Motor neuron (in vitro differentiated cells): ENCODE measurements at places on chromosomes 7 and 10. TPM values are rescaled to one million over a fixed set of nuclear protein-coding genes. Genes with fewer than 3 reads are reported as not detected.

KIAA1549 gene
- 8.2 and 13.2 TPM in 2 replicates for total RNA-seq

TSPAN33 gene
- 19.7 and 24.0 TPM in 2 replicates for total RNA-seq

TFR2 gene
- 3.7 and 4.6 TPM in 2 replicates for total RNA-seq

GLI3 gene
- 5.1 and 6.5 TPM in 2 replicates for total RNA-seq

CYP3A7 gene
- total RNA-seq: 0.36 and 1.3 TPM in 2 replicates

TMEM176A gene
- 1.1 and 1.9 TPM in 2 replicates for total RNA-seq

ARL4A gene
- 73.5 and 90.3 TPM in 2 replicates for total RNA-seq

FMC1 gene
- total RNA-seq: 35.1 and 50.2 TPM in 2 replicates

NEUROD6 gene
- total RNA-seq: not detected in 2 replicates

THSD7A gene
- 10.2 and 10.3 TPM in 2 replicates for total RNA-seq

DNA sequence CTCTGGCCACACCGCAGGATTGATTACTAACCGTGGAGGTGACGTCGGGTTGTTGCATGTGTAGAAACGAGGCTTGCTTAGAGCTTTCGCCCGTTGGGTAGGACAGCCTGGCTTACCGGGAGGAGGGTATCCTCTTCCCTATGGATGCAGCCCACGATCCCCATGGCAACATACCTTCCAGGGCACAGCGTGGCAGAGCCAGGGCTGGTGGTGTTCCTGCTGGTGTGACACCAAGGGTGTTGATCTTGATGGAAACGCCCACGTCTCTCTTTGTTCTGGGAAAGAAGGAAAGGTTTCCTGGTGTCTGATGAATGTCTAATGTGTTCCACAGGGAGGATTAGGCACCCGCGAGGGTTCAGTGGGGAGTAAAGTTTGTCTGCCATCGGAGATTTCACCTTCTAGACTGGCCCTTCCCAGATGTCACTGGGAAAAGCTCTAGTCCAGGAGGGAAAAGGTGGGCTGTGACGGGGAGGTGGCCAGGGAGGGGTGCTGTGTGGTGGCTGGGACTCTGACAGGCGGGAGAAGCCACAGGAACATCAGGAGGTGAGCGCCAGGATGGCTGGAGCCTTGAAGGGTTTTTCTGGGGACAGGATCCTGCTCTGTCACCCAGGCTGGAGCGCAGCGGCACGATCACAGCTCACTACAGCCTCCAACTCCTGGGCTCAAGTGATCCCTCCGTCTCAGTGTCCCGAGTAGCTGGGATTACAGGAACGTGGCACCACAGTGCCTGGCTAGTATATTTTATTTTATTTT lies 102.1 kb downstream of the CUX1 start:
- no peak for ATAC-seq

DNA sequence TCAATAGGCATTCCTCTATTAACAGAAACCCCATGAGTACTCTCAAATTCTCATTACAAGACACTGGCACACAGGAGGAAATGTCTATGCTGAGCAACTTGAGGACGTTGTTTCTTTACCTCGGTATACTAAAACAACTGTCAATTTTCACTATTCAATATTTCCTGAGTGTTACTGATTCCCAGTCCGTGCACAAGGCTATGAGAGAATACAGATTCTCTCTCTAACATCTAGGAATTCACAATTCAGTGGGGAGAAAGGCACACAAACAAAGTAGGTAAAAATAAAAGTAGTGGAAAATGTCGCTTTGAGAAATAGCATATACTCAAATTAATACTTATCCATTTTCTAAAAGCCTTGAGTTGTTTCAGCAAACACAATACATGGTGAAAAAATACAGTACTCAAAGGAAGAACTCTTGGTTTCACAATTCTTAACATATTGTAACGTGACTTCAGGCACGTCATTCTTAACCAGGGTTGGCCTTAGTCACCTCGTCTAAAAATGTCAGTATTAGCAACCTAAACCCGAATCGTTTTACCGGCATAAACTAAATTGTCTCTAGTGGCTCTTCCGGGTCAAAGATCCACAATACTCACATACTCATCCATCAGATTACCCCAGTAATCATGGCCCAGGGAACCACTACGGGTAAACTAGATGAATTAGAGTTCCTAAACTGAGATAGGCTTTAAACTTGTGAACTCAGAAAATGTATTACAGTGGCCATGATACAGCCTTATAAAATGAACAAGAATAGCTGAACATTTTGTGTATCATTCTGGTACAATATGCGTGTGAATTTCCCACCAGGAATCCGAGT lies 1.5 kb downstream of the IPMK start:
- ATAC-seq: no peak

- ATAC-seq: no peak
Measured at GRCh38 chr7:139875821-139876241, 46.8 kb downstream of the TBXAS1 start.

DNA sequence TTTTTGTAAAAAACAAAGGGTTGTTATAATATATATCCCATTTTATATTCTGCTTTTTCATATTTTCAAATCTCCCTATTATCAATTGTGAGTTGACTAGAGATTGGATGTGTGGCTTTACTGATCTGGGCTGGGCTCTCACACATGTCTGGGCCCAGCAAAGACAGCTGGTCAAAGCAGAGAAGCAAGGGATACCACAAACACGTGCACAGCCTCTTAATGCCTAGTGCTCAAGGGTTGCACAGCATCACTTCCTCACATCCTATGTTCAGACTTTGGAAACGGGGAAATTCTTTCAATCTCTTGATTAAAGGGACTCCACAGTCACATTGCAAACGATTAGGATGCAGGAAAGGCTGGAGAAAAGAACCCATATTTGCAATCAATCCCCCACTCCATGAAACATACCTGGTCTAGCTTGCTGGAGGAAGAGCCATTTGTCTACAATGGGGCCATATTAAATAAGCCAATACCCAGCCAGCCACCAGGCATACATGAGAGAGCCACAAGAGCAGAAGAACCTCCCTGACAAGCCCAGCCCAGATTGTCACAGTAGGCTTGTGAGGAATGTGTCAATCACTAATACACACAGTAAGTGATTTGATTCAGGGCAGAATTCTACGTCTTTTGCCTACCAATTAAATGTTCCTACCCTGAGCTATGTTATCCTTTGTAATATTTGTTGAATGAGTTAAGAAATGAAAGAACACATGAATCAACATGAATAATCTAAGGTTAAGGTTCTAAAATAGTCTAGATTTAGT lies 431.2 kb downstream of the TNS3 start:
- ATAC-seq: no peak

- ATAC-seq: no peak
Measured at GRCh38 chr7:131764143-131764775, 207.8 kb upstream of the PODXL start.

DNA sequence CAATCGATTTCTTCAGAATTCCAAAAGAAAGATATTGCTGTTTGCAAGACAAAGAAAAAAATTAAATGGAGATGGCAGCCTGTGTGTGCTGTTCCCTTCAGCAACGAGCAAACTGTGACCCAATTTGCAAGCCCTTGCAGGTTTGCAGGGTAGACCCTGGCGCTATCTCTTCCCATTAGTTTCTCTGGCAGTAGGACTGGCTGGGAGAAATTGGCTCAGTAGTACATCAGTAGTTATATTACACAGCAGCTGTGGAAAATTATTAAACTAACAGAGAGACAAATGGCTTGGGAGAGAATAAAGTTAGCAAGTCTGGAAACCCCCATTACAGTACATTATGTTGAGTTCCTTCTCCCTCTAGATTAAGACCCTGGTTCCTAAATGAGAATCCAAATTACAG lies 116.4 kb upstream of the ITGB1 start:
- ATAC-seq: no peak

GRCh38 chr7:105438254-105438653 lies 49.5 kb upstream of the SRPK2 start:
- no peak for ATAC-seq

GRCh38 chr7:77794000-77794399 lies 4.2 kb downstream of the TMEM60 start:
- ATAC-seq: no peak

GRCh38 chr10:132942101-132943057 lies at the start of gene CFAP46:
Gene CFAP46 (minus strand): TSS chr10:132942570. CDS start chr10:132942484, 86 bp downstream.
- peak; percentile 72 for ATAC-seq

GRCh38 chr7:92884218-92884617 lies 47.8 kb upstream of the CDK6 start:
- no peak for ATAC-seq

- no peak for ATAC-seq
Measured at GRCh38 chr7:30533886-30534285, 29.3 kb upstream of the GGCT start.

GRCh38 chr7:117858712-117859111 lies 14.5 kb downstream of the CTTNBP2 start:
- no peak for ATAC-seq

DNA sequence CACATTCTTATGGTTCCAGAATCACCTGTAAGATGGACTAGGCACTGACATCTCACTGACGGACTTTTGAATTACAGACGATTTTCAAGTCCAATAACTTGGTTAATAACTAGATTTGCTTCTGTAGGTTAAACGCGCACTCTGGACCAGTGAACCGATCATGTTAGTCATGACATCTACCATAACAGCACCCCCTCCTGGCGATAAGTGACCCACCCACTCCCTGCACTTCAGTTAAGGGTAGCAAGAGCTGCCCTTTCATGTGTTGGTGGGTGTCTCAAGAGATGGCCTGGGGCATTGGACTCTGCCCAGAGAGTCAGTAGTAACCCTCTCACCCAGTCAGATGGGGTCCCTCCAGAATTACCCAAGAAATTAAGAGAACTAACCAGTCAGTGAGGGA lies 12.9 kb downstream of the GRM8 start:
- no peak for ATAC-seq

GRCh38 chr7:152931633-152932032 lies 172.1 kb downstream of the ACTR3B start:
- ATAC-seq: no peak

- ATAC-seq: no peak
Measured at GRCh38 chr7:122100021-122100420, 44.0 kb downstream of the AASS start.
